Body of pancreas (tissue), 4 donors: ENCODE measurements at places on chromosomes 2 and 18. TPM values are rescaled to one million over a fixed set of nuclear protein-coding genes. Genes with fewer than 3 reads are reported as not detected.

DNA sequence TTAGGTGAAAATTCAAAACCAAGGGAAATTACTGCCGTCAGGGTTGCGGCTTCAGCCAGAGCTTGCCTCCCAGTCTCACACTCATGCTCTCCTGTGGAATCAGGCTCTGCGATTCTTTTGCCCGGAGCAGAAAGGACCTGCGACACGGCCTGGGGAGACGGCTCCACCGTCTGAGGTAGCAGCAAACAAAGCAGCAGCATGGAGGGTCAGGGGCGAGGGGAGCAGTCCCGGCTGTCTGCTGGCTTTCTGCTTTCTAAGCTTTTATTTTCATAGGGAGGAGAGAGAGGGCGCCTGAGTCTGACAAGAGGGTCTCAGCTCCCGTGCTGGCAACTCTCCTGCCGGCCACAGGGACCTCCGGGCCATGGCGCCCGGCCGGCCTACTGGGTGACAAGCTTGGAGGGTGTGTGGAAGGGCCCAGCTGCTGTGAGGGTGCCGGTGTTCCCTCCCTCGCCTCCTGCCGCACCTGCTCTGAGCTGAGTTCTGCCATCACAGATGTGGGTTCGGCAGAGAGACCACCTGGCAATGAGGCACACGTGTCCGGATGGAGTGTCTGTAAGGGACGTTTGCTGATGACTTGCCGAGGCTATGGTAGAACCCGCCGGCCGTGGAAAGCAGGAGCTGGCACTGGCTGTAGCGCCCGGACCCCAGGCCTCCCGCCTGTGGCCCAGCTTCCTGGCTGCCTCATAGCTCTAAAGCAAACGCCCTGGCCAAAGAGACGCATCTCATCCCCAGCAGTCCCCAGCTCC, 66.2 kb upstream of the CTDP1 start:
- DNase-seq, result peak; percentile 1

The DAW1 gene
- not detected for total RNA-seq

GRCh38 chr2:188391354-188391753, 99.7 kb downstream of the GULP1 start:
- no peak for DNase-seq

The ADAM23 gene
- total RNA-seq, result 0.26 TPM
